Lung (tissue), 17 donors: ENCODE measurements at places on chromosomes 12 and 14. TPM values are rescaled to one million over a fixed set of nuclear protein-coding genes. Genes with fewer than 3 reads are reported as not detected.

Gene CFAP54
- 0.80 TPM for polyA plus RNA-seq

Gene KRT73
- polyA plus RNA-seq: 0.07 TPM

- no peak overlapping the region for H3K27ac ChIP-seq
- H3K4me1 ChIP-seq: no peaks in the 10 kb centered on the region
- no peaks in the 10 kb centered on the region for H3K27me3 ChIP-seq
- no peaks in the 10 kb centered on the region for H3K36me3 ChIP-seq
- DNase-seq: peak; percentile 5
These were observed 90.9 kb upstream of the CCDC196 start for GRCh38 chr14:66395300-66395699.

DNA sequence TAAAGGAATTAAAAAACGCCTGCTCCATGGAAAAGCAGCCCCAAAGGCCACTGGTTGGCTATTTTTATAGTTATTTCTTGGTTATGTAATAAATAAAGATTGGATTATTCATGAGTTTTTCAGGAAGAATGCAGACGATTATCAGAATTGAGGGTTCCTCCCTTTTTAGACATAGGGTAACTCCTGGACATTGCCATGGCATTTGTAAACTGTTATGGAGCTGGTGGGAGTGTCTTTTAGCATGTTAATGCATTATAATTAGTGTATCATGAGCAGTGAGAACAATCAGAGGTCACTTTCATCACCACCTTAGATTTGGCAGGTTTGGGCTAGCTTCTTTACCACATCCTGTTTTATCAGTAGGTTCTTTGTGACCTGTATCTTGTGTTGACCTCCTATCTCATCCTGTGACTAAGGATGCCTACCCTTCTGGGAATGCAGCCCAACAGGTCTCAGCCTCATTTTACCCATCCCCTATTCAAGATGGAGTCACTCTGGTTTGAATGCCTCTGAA lies 728.7 kb downstream of the GALC start:
- DNase-seq: no peak
- no peak overlapping the region for H3K4me3 ChIP-seq
- H3K36me3 ChIP-seq: no peaks in the 10 kb centered on the region
- no peaks in the 10 kb centered on the region for H3K27me3 ChIP-seq
- no peak overlapping the region for H3K27ac ChIP-seq
- no peaks in the 10 kb centered on the region for H3K4me1 ChIP-seq

GRCh38 chr14:69087061-69087461 lies 65.9 kb downstream of the DCAF5 start:
- H3K4me3 ChIP-seq: no peak overlapping the region
- DNase-seq: no peak
- H3K36me3 ChIP-seq: peaks cover 15% of the 10 kb centered on the region
- H3K27ac ChIP-seq: no peak overlapping the region
